ENCODE measurements at places on chromosomes 2 and 18.

DNA sequence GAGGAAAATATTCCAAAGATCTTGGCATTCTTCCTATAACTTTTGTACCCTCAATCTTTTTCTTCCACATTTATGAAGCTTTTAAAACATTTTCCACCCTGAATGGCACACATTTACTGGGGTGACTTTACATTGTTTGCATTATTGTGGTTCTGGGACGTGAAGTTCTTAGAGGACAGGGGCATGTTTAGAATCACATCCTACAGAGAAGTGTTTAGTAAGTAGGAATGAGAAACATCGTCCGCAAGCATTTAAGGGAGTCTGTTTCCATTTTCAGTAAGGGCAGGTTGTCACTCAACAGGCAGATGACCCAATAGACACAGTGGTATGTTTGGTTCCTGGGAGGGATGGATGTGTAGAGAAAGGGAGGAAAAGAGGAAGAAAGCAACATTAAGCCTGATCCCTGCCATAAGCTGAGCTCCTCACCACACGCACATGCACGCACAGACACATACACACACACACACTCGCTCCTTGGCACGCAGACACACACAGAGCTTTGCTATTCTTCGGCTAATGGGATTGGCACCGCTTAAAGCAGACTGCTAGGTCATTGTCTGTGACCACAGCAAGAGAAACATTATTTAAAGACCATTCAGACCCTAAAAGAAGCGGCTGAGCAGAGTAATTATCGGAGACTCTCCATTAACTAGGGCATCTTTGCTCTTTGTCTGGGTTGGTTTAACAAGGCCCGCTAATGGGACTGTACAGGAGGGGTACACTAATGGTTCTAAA is 14.2 kb upstream of the PLEKHM3 start:
- DNase-seq: no peak

- DNase-seq: no peak
Observed at GRCh38 chr2:207807516-207807915, 37.8 kb upstream of the FZD5 start.

GRCh38 chr2:12227941-12228608 is 481.6 kb downstream of the LPIN1 start:
- DNase-seq: no peak

DNA sequence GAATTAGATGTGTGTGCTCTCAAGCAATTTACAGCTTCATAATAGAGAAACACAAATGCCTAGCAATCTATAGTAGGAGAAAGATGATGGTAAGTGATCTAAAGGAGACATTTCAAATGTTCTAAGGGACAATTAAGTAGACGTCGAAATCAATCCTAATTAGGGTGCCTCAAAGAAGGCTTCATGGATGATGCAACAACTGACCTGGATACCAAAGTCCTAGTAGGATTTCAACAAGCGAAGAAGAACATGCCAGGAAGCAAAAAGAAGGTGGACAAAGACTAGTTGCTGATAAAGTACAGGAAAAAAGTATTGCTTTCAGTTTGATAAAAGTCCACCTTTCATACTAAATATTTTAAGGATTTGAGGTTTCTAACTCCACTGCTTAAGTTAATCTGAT is 12.5 kb downstream of the FIGN start:
- DNase-seq: no peak

GRCh38 chr18:13308369-13308768 is 89.8 kb downstream of the LDLRAD4 start:
- no peak for DNase-seq

DNA sequence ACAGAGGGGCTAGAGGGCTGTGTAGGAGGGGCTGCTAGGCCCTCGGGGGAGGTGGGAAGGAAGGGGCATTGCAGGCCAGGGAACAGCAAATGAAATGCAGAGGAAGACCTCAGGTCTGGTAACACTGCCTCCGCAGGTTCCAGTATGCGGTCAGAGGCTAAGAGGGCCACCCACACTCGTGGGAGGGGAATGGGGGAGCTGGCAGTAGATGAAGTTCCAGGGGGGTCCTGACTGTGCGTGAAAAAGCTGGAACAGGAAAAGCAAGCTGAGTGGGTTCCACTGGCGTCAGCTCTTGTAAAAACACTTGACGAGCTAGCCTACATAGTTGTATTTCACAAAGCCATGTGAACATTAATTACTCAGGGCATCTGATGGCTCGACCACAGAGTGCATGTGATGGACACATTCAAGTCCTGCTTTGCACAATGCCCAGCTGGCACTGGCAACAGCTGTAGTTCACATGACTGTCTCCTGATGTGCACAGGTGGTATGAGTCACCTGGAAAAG is 29.0 kb upstream of the PTPN4 start:
- no peak for DNase-seq

DNA sequence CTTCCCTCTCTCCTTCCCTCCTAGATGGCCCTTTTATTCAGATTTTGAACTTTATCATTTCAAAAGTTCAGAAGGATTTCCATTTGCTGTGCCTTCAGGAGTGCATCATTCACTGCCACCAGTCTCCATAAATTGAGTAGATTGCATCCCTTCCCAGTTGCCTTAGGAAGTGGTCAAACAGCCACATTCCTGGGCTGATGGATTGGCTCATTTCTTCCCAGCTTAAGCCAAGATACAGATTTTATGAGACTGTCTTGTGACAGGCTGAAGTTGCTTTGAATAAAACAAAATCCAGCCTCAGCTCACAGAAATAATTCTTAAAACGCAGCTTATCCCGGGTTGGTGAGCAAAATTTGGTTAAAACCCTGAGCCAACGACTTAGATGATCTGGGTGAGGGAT is 9.8 kb downstream of the NRP2 start:
- no peak for DNase-seq

DNA sequence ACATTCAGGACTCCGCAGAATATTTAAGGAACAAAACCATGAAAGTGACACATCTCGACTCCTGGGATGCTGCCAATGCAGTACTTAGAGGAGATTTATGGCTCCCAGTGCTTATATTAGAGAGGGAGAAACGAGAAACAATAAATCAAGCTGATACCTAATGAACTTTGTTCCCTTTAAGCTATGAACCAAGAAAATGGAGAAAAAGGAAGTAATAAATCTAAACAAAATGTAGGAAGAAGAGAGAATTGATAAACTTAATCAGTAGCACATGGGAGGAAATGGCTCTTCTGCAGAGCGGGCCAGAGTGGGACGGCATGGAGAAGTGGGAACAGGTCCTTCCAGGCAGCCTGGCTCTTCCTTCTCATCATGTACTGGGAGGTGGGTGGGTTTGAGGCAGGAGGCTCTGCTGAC is 42.7 kb downstream of the NPPC start:
- no peak for DNase-seq

- DNase-seq: no peak
Observed at GRCh38 chr2:186572705-186573104, 17.2 kb upstream of the ITGAV start.

All from NCI-H1092 (cell line).